ENCODE measurements at places on chromosomes 4 and X.
A peak's percentile ranks its signal among the peaks of the same experiment; 100 is the strongest.

- DNase-seq = no peak
These were observed 345 bp downstream of the SLC6A8 start for GRCh38 chrX:153688071-153688470.

DNA sequence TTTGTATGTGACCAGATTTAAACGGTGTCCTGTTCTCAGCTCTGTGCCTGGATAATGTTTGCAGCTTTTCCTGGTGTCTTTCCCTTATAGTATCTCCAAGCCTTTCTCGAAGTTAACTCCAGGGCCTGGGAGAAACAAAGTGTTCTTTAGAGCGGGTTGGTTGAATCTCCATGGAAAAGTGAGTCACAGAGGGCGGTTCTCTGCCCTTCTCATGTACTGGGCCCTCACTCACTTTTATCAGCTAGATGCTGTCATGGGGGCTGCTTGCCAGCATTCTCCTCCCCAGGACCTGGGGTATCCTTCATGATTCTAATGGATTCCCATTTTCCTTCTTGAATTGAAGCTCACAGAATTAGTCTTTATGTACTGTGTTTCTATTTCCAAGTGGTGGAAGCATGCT lies 46.1 kb upstream of the MAGEC2 start:
- no peak for DNase-seq

- no peak for DNase-seq
These were observed 274.4 kb downstream of the DCTD start for GRCh38 chr4:182642831-182643230.

GRCh38 chr4:99938243-99938753 lies 8.1 kb downstream of the DNAJB14 start:
- no peak for DNase-seq

DNA sequence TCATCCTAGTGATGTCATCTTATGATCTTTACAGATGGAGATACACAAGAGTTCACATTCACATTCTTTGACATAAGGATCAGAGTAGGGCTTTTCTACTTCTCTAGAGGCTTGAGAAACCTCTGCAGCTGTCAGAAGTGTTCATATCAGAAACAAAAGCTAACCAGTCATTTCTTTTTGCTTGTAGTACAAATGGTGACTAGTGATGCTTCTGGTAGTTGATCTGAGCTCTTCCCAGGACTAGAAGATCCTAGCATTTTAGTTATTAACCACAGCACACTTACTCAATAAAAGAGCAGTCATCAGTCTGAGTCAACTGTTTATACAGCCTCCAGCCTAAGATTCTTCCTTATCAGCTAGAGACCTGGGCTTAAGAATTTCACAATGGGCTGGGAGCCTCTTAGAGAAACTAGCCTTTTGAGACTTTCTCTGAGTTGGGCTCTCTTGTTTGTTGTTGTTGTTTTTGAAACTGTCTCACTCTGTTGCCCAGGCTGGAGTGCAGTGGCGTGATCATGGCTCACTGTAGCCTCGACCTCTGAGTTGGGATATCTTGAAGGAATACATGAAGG lies 84.1 kb downstream of the TMEM164 start:
- DNase-seq = peak; percentile 73

- no peak for DNase-seq
These were observed 528.7 kb downstream of the TMA16 start for GRCh38 chr4:164023214-164023613.

DNA sequence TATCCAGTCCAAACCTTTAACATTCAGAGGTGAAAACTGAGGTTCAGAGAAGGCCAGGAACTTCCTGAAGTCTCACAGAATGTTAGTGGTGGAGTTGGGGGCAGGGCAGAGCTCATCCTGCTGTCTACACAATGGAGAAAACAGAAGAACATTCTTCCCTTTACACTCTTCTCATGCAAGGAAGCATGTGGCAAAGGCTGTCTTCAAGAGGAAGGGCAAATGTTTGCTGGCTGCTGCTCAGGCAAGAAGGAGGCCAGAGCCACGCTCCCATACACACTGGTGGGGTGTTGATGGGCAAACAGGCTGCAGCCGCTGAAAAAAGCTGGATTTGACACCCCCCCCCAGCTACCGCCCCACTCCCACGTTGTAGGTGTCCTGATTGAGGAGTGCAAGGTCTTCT lies 32.5 kb downstream of the HMGB3 start:
- DNase-seq = no peak

DNA sequence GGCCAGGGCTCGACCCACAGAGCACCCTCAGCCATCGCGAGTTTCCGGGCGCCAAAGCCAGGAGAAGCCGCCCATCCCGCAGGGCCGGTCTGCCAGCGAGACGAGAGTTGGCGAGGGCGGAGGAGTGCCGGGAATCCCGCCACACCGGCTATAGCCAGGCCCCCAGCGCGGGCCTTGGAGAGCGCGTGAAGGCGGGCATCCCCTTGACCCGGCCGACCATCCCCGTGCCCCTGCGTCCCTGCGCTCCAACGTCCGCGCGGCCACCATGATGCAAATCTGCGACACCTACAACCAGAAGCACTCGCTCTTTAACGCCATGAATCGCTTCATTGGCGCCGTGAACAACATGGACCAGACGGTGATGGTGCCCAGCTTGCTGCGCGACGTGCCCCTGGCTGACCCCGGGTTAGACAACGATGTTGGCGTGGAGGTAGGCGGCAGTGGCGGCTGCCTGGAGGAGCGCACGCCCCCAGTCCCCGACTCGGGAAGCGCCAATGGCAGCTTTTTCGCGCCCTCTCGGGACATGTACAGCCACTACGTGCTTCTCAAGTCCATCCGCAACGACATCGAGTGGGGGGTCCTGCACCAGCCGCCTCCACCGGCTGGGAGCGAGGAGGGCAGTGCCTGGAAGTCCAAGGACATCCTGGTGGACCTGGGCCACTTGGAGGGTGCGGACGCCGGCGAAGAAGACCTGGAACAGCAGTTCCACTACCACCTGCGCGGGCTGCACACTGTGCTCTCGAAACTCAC lies 3.6 kb downstream of the MID1IP1 start:
- peak; percentile 54 for DNase-seq

DNA sequence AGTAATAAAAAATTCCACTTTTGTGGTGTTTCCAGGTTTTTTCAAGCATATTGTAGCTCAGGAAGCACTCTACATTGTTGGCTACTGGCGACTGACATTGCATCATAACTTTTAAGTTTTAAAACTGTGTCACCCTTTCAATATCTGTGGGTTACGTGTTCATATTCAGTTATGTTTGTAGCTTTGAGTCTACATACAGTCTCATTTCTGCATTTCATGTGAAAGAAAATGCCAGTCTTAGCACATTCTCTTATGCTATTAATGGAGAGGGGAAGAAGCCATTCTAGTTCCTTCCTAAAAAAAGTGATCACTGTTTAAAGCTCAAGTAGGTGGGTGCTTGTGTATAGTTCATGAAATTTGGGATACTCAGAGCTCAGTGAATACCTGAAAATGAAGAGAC lies 38.1 kb downstream of the DIAPH2 start:
- DNase-seq = no peak

- DNase-seq = no peak
These were observed 54.0 kb upstream of the TMLHE start for GRCh38 chrX:155666741-155667140.

- no peak for DNase-seq
These were observed 64.5 kb downstream of the TEC start for GRCh38 chr4:48205107-48205506.

DNA sequence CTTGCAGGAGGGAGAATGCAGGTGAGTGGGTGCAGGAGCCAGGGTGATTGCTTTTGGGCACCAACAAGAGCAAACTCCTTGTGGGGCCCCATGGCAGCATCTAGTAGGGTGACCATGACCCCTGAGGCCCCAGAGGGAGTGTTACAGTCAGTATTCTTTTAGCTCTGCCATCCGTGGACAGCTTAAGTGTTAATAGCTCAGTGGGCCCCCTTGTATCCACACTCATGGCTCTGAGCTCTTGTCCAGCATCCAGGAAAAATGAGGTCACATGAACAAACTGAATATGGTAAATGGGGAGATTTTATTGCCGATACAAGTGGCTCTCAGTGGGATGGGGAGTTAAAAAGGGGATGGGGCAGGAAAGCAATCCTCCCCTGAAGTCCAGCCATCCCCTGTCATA lies 27.3 kb upstream of the LRCH2 start:
- no peak for DNase-seq

DNA sequence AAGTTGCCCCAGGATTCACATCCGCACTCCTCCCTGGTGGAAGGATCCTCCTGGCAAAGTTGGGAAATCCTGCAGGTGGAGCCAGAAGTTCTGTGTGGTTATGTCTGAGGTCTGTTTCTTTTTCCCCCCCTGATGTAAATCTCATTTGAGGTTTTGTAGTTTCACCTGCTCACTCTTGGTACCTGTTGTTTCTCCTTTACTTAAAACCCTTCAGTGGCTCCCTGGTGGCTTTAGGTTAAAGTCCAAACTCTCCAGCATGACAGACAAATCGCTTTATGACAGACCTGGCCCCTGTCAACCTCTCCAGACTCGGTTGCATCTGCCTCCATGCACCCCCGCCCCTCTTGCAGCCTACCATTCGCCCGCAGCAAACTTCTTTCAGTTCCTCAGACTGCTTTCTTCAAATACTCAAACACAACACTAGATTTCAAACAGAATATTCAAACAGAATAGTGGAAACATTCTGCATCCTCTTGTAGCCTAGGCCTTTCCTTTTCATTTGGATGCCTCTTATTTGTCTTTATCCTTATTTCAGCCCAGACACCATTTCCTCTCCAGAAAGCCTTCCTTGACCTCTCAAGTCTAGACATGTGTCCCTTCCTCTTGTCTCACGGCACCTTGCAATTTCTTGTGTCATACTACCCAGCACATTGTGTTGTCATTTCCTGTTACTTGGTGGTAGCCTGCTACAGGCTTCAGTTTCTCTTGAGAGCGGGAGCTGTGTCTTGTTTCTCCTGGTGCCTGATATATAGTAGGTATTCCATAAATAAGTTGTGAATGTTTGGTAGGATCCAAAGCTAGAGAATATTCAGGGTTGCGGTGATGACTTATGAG lies 24.8 kb downstream of the IL13RA1 start:
- DNase-seq = no peak

GRCh38 chrX:41602816-41603345 lies 85.9 kb upstream of the GPR34 start:
- DNase-seq = no peak

DNA sequence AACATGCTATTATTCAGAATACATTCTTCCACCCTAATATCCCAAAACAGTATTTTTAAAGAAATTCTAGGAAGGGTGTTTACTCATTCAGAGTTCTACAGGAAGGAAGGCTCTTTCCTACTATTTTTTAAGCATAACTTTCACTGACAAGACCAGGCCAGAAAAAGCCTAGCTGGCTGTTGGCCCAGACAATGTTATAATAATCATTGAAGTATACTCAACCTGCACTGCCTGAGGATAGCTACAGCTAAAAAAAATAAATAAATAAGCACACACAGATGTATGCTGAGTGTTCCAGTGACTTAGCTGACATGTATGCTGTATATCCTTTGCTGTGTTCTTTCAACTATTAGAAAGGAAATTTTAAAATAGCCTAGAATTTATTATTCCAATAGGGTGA lies 145.8 kb upstream of the SPRY1 start:
- DNase-seq = no peak

- DNase-seq = no peak
These were observed 461.0 kb downstream of the GRXCR1 start for GRCh38 chr4:43353552-43353951.

GRCh38 chr4:87116231-87116630 lies 104.2 kb downstream of the KLHL8 start:
- DNase-seq = no peak

- no peak for DNase-seq
These were observed 375.8 kb upstream of the CXorf51B start for GRCh38 chrX:146433771-146434170.

GRCh38 chrX:151983186-151983585 lies 8.7 kb upstream of the GABRE start:
- DNase-seq = no peak
